T-helper 17 cell (primary cell): ENCODE measurements at places on chromosomes 1 and 21.

DNA sequence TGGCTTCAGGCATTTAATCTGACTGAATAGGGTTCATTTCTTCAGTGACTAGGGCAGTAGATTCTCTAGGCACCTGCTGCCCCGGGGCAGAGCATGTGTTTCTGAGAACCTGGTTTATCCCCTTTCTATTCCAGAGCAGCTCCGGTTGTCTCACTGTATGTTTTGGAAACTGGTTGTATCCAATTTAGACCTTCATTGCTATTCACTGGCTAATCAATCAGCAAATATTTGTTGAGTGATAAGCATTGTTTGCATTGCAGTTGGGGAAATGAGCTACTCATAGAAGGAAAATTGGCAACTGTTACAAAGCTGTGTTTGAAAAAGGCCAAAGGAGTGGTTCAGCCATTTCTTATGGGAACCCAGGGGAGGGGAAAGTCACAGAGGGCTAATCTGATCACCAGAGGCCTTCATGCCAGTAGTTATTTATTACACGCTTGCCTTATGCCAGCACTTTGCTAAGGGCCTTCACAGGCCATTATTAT is 2.9 kb downstream of the QSOX1 start:
- no peak for DNase-seq

- DNase-seq = no peak
These were observed 12.6 kb downstream of the CD2 start for GRCh38 chr1:116766616-116767469.

- DNase-seq = no peak
These were observed 18.6 kb upstream of the C1orf105 start for GRCh38 chr1:172401892-172402291.

GRCh38 chr1:165854101-165854845 is 26.9 kb downstream of the UCK2 start:
- DNase-seq = no peak

- DNase-seq = no peak
These were observed 5.5 kb downstream of the EFNA3 start for GRCh38 chr1:155083865-155084721.

- DNase-seq = no peak
These were observed 394.4 kb upstream of the VAMP3 start for GRCh38 chr1:7376676-7377075.

DNA sequence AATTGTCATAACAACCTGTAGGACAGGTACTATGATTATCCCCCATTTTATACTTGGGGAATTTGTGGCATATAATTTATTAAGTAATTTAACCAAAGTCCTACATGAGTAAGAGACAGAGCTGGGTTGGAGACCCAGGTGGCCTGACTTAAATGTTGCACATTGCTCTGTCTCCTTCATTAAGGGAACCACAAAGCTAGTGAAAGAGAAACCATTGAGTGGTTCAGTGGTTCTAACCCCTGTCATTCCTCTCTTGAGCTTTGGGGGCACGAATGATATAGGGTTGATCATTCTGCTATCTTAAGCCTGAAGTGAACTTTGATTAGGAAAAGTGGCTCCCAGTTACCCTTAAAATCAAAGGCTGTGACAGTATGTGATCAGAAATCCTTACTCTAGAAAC is 5.3 kb upstream of the MAP3K7CL start:
- DNase-seq = no peak
